ENCODE measurements at places on chromosomes 16 and 17. TPM values are rescaled to one million over a fixed set of nuclear protein-coding genes. Genes with fewer than 3 reads are reported as not detected.

Gene TBC1D3K
- total RNA-seq = not detected

Gene TAC4
- not detected for total RNA-seq

Gene RNF227
- 6.5 TPM for total RNA-seq

Gene NLRC5
- total RNA-seq = 208 TPM

Gene FAM171A2
- 0.21 TPM for total RNA-seq

Gene KRT40
- not detected for total RNA-seq

Gene NPW
- total RNA-seq = 7.0 TPM

Gene SP6
- total RNA-seq = 0.05 TPM

Gene LUC7L3
- 133 TPM for total RNA-seq

Gene DHRS11
- total RNA-seq = 18.0 TPM

GRCh38 chr17:48123111-48123510, 15.5 kb downstream of the SNX11 start:
- no peak for DNase-seq
- peaks cover 47% of the 10 kb centered on the region for H3K36me3 ChIP-seq
- no peaks in the 10 kb centered on the region for H3K27me3 ChIP-seq
- peaks cover 6% of the 10 kb centered on the region for H3K4me1 ChIP-seq
- H3K27ac ChIP-seq = no peak overlapping the region

- H3K4me3 ChIP-seq = no peak overlapping the region
- H3K4me1 ChIP-seq = peaks cover 20% of the 10 kb centered on the region
- H3K27me3 ChIP-seq = no peaks in the 10 kb centered on the region
- no peaks in the 10 kb centered on the region for H3K36me3 ChIP-seq
- DNase-seq = peak; percentile 43
Measured at GRCh38 chr17:20236578-20237227, 227.5 kb downstream of the SPECC1 start.

- no peaks in the 10 kb centered on the region for H3K36me3 ChIP-seq
- DNase-seq = no peak
- no peaks in the 10 kb centered on the region for H3K4me1 ChIP-seq
- H3K4me3 ChIP-seq = no peak overlapping the region
- H3K27ac ChIP-seq = no peak overlapping the region
- no peaks in the 10 kb centered on the region for H3K27me3 ChIP-seq
Measured at GRCh38 chr16:27646806-27647205, 96.9 kb downstream of the KATNIP start.

DNA sequence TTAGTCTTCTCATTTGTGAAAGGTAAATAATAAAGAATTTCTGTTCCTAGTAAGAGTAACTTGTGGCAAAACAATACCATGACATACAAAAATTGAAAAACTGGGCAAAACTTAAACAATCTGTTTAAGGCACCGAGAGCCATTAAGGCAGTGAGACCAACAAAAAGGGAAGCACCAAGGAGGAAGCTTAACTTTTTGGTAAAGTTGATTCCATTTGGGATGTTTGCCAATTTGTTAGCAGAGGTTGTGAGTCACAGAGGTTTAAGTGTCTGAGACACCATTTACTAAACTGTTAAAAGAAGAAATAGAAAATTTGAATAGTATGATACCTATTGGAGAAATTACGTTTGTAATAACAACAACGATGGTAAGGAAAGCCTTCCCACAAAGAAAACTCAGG, 4.9 kb downstream of the SLC35G3 start:
- H3K4me3 ChIP-seq = no peak overlapping the region
- H3K4me1 ChIP-seq = peaks cover 41% of the 10 kb centered on the region
- DNase-seq = no peak
- no peak overlapping the region for H3K27ac ChIP-seq
- H3K36me3 ChIP-seq = no peaks in the 10 kb centered on the region

DNA sequence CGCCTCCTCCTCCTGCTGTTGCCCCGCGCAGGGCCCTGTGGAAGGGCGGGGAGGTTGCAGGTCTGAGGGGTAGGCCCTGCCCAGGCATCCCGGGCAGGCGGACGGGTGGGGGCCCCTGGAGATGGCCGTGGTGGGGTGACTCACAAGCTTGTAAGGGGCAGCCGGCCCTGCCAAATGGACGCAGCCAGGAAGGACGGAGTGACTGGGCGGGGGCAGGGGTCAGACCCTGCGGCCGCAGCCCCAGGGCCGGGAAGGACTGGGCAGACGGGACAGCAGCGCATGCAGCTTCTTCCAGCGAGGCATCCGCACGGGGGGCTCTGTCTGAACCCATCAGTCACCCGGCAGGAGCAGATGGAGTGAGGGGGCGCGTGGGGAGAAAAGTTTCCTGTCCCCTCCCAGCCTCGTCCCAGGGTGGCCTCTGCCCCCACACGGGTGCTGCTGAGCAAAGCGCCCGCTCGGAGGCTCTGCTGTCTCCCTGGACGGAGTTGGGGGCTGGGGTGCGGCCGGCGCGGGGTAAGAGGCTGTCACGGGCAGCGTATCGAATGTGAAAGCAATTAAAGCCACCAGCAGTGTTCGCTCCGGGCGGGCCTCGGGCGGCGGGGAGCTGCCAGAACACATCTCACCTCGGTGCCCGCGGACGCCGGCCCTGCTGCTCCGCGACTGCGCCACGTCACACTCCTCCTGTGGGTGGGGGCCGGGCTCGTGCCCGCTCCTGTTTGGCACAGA, 5.4 kb upstream of the PRR35 start:
- no peak overlapping the region for H3K27ac ChIP-seq
- peaks cover 2% of the 10 kb centered on the region for H3K36me3 ChIP-seq
- no peak for DNase-seq
- peaks cover 6% of the 10 kb centered on the region for H3K27me3 ChIP-seq
- H3K4me1 ChIP-seq = no peaks in the 10 kb centered on the region

DNA sequence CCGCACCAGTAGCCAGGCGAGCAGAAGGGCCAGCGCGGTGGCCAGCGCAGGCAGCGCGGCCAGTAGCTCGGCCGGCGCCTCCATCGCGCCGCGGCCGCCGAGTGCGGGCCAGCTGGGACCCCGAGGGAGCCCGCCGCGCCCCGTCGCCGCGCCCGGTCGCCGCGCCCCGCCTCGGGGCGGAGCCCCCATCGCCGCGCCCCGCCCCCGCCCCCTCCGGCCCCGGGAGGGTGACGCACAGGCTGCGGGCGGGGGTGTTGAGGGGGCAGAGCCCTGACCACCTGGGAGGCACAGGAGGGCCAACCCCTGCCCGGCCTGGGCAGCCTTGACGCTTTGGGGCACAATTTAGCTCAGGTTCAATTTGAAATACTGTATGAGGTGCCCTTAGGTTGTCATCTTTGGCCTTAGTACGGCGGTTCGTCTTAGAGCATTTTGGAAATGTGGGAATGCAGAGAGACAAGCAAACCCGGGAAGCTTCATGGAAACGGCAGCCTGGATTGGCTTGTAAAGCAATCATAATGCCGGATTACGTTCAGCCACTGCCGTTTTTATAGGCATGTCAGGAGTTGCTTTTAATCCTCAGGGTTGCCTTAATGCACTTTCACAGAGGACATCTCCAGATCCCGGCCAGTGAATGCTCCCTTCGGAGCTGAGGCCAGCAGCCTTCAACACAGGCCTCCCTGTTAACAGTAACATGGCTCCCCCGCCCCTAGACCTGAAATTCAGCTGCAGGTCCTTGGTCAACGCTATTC, at the start of gene MXRA7:
Gene MXRA7, minus strand, starts transcription at position 103 of the 749 bp plus-strand sequence. Its CDS starts 19 bp downstream, at position 84.
- H3K27ac ChIP-seq = no peak within 1 kb of the TSS
- H3K4me3 ChIP-seq = peak within 1 kb of the TSS; percentile 67
- peak; percentile 88 for DNase-seq
- peaks cover 30% of the 10 kb centered on the region for H3K4me1 ChIP-seq

GRCh38 chr16:88857728-88858339, 907 bp downstream of the TRAPPC2L start:
- H3K27me3 ChIP-seq = no peaks in the 10 kb centered on the region
- H3K4me3 ChIP-seq = peak overlapping the region; percentile 99
- peak overlapping the region; percentile 94 for H3K27ac ChIP-seq
- peaks cover 22% of the 10 kb centered on the region for H3K36me3 ChIP-seq
- peaks cover 17% of the 10 kb centered on the region for H3K4me1 ChIP-seq

- peak overlapping the region; percentile 33 for H3K4me3 ChIP-seq
- H3K4me1 ChIP-seq = peaks cover 17% of the 10 kb centered on the region
- H3K36me3 ChIP-seq = no peaks in the 10 kb centered on the region
- H3K27ac ChIP-seq = no peak overlapping the region
Measured at GRCh38 chr17:39623356-39623950, 3.3 kb upstream of the PPP1R1B start.

- H3K27ac ChIP-seq = no peak overlapping the region
- peaks cover 22% of the 10 kb centered on the region for H3K4me1 ChIP-seq
- DNase-seq = no peak
- H3K27me3 ChIP-seq = no peaks in the 10 kb centered on the region
- no peak overlapping the region for H3K4me3 ChIP-seq
Measured at GRCh38 chr16:3998793-3999478, 117.3 kb downstream of the ADCY9 start.

DNA sequence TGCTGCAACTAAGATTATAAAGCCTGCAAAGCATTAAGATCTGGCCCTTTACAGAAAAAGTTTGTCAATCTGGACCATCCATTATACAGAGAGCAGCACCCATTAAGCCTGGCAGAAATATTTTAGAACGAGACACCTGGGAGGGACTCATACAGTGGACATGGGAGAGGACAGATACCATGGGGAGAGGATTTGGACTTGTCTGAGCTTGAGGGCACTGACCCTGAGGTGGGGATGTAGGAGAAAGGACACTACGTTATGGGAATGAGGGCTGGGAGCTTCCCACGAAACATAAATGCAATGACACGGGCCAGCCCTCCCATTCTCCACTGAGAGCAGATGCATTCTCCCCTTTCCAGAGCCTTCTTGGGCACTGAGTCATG, 6.2 kb downstream of the RUSF1 start:
- peaks cover 23% of the 10 kb centered on the region for H3K4me1 ChIP-seq
- DNase-seq = no peak
- H3K27me3 ChIP-seq = no peaks in the 10 kb centered on the region

DNA sequence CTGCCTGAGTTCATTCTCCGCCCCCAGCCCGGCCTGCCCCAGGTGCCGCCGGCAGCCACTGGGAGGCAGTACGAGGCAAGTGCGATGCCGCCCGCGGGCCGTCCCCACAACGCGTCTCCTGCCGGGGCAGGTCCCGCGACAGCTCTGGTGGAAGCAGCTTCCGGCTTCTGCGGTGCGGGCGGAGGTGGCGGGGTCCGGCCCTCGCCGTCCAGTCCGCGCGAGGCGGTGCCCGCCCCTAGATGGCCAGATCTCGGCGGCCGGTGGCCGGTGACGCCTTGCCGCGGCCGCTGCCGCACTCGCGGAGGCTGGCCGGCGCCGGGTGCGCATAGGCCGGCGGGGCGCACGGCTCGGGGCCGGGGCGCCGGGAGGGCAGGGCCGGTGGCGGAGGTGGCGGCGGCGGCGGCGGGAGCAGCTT, 1.8 kb downstream of the GJD3 start:
- H3K4me1 ChIP-seq = peaks cover 20% of the 10 kb centered on the region
- peak; percentile 96 for DNase-seq
- H3K36me3 ChIP-seq = peaks cover 6% of the 10 kb centered on the region
- H3K4me3 ChIP-seq = peak overlapping the region; percentile 83
- H3K27ac ChIP-seq = peak overlapping the region; percentile 67

GRCh38 chr16:8537691-8538342, 52.5 kb downstream of the TMEM114 start:
- DNase-seq = no peak
- H3K4me1 ChIP-seq = no peaks in the 10 kb centered on the region
- H3K36me3 ChIP-seq = no peaks in the 10 kb centered on the region
- H3K27ac ChIP-seq = no peak overlapping the region
- no peak overlapping the region for H3K4me3 ChIP-seq

DNA sequence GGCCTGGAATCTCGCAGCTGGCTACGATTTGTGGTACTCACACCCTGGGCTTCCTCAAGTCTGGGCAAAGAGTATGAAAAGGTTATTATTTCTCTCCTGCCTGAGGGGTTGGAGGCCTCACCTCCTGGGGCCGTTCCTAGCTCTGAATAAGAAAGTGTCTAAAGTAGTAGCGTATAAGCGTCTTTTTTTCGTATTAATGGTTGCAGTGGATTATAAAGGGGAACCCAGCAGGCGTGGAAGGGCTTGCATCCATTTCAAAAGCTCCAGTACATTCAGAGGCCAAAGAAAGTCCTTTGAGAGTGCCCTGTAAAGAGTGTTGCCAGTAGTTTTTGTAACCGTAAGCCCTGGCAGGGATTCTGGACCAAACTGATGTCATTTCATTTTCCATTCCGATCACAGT, 72.2 kb upstream of the MPHOSPH6 start:
- H3K4me3 ChIP-seq = no peak overlapping the region
- no peaks in the 10 kb centered on the region for H3K4me1 ChIP-seq
- peaks cover 14% of the 10 kb centered on the region for H3K27me3 ChIP-seq
- no peak for DNase-seq
- no peaks in the 10 kb centered on the region for H3K36me3 ChIP-seq

GRCh38 chr16:88516601-88517061, 53.6 kb upstream of the ZC3H18 start:
- H3K27ac ChIP-seq = no peak overlapping the region
- no peak overlapping the region for H3K4me3 ChIP-seq
- no peak for DNase-seq

GRCh38 chr16:52439171-52439701, 107.7 kb downstream of the TOX3 start:
- DNase-seq = no peak
- H3K4me3 ChIP-seq = no peak overlapping the region
- H3K36me3 ChIP-seq = no peaks in the 10 kb centered on the region

GRCh38 chr17:49939318-49939717, 29.7 kb upstream of the DLX4 start:
- no peaks in the 10 kb centered on the region for H3K4me1 ChIP-seq
- no peak for DNase-seq

DNA sequence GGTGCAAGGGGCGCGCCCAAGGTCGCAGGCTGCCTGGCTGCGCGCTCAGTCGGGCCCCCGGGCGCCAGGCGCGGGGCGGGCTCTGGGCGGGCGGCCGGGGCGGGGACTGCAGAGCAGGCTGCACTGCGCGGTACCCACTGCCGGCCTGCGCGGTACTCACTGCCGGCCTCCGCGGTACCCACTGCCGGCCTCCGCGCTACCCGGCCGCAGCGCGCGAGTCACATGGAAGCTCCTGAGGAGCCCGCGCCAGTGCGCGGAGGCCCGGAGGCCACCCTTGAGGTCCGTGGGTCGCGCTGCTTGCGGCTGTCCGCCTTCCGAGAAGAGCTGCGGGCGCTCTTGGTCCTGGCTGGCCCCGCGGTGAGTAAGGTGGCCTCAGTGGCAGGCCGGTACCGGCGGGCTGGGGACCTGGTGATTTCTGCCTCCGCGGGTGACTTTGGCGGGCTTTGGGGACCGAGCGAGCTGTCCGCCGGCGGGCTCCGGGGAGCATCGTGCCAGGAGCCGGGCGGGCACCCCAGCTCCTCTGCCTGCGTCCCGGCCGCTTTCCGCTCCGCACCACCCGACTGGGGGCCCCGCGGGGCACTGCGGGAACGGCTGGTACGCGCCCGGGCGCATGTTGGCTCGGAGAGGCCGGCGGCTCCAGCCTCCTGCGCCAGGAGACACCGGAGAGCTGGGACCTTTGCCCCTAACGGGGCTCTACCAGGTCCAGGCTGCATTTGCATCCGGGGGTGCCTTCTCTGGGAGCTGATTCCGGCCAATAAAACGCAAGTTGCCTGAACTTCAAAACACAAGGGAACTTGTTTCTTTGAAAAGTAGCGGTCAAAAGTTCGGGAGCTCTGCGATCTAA, at the start of gene SLC47A1:
Gene SLC47A1, plus strand, starts transcription at position 137 of the 844 bp plus-strand sequence. Its CDS starts 86 bp downstream, at position 223.
- H3K27ac ChIP-seq = no peak within 1 kb of the TSS
- H3K4me1 ChIP-seq = no peaks in the 10 kb centered on the region
- peaks cover 55% of the 10 kb centered on the region for H3K27me3 ChIP-seq
- DNase-seq = peak; percentile 63

GRCh38 chr17:194828-195602, 13.6 kb upstream of the DOC2B start:
- H3K4me3 ChIP-seq = no peak overlapping the region
- no peak overlapping the region for H3K27ac ChIP-seq
- no peaks in the 10 kb centered on the region for H3K4me1 ChIP-seq

- peaks cover 42% of the 10 kb centered on the region for H3K4me1 ChIP-seq
- H3K36me3 ChIP-seq = peaks cover 12% of the 10 kb centered on the region
- H3K27ac ChIP-seq = peak overlapping the region; percentile 96
Measured at GRCh38 chr17:38868817-38869525, 887 bp upstream of the LASP1 start.

All from activated CD4-positive, alpha-beta T cell treated with anti-CD3 and anti-CD28 coated beads, Interleukin-2, amount 10 ng/mL, durations not matched to agents 24 days and 14 days (primary cell).